ENCODE measurements at places on chromosomes 5 and 9.

GRCh38 chr9:111147041-111147440, 108.8 kb upstream of the LPAR1 start:
- DNase-seq: no peak

- no peak for DNase-seq
Observed at GRCh38 chr5:23446424-23446823, 61.0 kb upstream of the PRDM9 start.

- no peak for DNase-seq
Observed at GRCh38 chr5:5192681-5193080, 52.6 kb downstream of the ADAMTS16 start.

GRCh38 chr5:76582230-76583162, 40.7 kb downstream of the F2RL2 start:
- DNase-seq: no peak

DNA sequence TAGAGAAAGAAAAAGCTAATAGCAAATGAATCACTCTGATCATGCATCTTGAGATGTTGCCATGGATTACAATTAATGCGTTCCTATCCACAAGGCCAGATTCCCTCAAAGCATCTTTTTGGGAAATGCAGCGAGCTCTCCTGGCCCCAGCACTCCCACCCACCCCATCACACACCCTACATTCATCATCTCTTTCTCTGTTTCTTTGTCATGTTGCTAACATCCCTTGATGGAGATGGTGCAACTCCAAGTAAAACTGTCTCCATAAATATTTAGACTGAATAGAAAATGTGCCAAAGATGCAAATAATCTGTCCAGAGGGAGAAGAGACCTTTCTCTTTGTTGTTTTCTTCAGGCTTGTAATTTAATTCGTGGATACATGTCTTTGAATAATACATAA, 30.8 kb upstream of the TNC start:
- DNase-seq: no peak

DNA sequence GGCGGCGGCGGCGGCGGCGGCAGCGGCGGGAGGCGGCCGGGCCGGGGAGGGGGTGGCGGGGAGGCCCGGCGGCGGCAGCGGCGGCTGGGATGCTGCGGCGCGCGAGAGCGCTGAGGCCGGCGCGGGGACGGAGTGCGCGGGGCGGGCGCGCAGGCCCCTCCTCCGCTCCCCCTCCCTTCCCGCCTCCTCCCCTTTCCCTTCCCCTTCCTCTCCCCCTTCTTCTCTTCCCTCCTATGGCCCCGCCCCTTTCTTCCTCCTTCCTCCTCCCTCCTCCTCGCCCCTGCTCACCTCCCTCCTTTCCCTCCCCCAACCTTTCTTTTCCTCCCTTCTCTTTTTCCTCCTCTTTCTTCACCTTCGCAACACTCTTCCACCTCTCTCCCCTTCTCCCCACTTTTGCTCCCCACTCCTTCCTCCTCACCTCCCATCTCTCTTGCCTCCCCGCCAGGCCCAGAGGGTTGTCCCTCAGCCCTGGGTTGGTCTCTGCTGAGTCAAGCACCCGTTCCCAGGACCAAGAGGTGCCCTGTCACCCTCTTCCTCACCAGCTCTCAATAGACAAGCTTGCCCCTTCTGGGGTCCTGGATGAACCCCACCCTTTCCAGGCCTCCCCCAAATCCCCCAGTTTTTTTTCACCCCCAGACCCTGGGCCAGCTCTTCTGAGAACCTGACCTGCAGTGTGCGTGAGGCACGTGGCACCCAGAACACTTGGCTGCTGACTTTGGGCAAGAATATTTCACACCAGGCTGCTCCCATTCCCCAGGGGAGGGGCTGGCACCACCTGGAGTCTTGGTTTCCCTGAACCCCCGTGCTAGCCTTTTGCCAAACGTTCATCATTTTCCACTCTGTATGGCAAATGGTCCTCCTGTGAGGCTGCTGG, at the start of gene SEMA4D:
TSS of gene SEMA4D (minus strand) at position 136 of the 874 bp plus-strand sequence. CDS start 92,657 bp downstream, outside the sequence.
- DNase-seq: peak; percentile 58

DNA sequence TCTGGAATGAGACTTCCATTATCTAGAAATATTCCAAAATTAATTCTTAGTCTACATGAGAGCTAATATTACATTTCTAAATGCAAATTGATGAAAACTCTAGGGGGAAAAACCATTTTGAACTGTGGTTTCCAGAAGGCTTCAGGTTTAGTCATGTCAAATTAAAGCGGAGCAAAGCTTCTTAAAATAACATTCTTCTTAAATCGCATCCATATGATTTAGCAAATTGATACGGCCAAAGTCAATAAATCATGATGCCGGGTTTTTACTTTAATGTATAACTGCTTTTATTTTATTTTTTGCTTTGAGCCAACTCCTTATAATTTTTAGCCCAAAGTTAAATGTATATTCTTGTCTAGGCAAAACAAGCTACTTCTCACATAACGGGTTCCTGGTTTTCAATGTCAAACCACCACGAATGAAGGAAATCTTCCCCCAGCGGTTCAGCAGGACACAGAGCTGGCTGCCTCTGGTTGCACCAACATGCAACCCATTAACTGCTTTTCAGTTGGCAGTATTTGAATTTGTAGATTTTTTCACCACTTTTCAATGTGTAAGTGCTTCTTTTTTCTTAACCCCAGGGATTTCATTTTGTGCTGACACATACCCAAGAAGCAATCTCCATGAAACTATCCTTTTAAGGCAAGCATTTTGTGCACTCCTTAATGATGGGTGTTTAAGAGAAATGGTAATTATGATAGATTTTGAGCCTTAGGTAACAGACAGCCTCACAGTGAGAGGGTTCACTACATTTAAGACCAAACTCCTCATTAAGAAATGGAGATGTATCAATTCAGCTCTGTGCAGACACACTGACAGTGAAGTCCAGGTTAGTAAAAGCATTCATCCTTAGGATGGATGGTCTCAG, 35.5 kb downstream of the EFNA5 start:
- DNase-seq: no peak

GRCh38 chr5:14219800-14220512, 76.8 kb downstream of the TRIO start:
- DNase-seq: no peak

- no peak for DNase-seq
Observed at GRCh38 chr9:24698881-24699518, 153.3 kb upstream of the IZUMO3 start.

GRCh38 chr5:44708602-44709001, 100.1 kb upstream of the MRPS30 start:
- no peak for DNase-seq

DNA sequence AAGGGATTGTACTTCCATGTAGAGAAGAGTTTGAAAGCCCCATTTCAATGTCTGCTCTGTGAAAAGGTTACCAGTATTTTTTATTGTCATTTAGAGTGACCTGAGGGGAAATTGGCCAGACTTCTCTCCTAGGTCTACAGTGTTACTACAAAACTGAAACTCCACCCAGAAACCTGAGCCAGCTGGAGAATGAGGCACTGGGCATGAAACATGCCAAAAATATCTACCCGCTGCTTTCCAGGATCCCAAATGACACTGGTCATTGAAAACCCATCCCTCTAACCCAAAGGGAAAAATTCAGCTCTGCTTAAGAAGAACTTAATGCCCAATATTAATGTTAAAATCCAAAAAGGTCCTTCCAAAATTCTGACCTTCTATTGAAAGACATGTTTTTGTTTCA, 99.2 kb upstream of the TRIM32 start:
- DNase-seq: no peak

GRCh38 chr9:22913518-22913917, 466.9 kb downstream of the DMRTA1 start:
- no peak for DNase-seq

- DNase-seq: no peak
Observed at GRCh38 chr5:180649297-180650039, at the start of gene FLT4. Gene FLT4 (minus strand): TSS chr5:180649600. CDS start chr5:180649545, 55 bp downstream.

GRCh38 chr9:10525972-10526371, 86.8 kb downstream of the PTPRD start:
- DNase-seq: no peak

GRCh38 chr5:880816-881550, 11.6 kb downstream of the BRD9 start:
- no peak for DNase-seq

- DNase-seq: no peak
Observed at GRCh38 chr9:89363311-89363670, 45.0 kb downstream of the SECISBP2 start.
